ENCODE measurements at places on chromosomes 2 and 18.

GRCh38 chr18:76821875-76822505 is 367 bp upstream of the ZNF236 start:
- DNase-seq, result peak; percentile 94

- no peak for DNase-seq
Measured at GRCh38 chr2:133266926-133267590, 301.2 kb downstream of the NCKAP5 start.

DNA sequence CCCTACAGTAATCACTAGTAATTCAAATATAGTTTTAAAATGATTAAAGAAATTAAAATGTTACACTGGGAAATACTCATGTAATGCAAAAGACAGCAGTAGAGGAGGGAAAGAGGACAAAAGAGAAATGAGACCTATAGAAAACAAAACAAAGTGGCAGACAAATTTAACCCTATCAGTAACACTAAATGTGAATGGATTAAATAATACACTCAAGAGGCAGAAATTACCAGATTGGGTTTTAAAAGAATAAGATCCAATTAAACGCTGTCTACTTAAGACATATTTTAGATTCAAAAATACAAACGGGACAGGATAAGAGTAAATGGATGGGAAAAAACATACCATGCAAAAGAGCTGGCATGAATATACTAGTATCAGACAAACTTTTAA is 17.0 kb downstream of the TLK1 start:
- no peak for DNase-seq

GRCh38 chr18:51405683-51406477 is 208.4 kb upstream of the MEX3C start:
- no peak for DNase-seq

GRCh38 chr2:8576525-8577167 is 105.2 kb upstream of the ID2 start:
- peak; percentile 85 for DNase-seq

DNA sequence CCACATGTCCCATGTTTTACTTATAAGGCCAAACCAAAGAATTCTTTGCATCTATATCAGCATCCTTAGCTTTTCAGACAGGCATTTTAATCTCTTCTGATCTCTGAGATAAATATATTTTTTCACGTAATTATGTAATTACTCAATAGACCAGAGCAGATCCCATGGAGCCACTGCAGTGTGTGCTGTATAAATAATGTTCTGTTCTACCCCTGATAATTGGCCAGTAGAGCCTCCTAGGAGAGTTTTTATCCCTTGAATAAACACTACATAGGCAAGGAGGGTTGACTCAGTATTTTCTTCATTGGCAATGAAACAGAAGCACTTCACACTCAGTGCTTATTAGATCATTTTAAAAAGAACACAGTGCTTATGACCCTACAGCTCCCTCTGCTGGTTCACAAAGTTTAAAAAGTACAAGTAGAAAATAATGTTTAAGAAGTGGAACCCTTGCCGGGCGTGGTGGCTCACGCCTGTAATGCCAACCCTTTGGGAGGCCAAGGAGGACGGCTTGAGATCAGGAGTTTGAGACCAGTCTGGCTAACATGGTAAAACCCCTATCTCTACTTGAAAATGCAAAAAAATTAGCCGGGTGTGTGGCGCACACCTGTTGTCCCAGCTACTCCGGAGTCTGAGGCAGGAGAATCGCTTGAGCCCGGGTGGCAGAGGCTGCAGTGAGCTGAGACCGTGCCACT is 91.9 kb downstream of the PPP1R1C start:
- DNase-seq, result no peak

DNA sequence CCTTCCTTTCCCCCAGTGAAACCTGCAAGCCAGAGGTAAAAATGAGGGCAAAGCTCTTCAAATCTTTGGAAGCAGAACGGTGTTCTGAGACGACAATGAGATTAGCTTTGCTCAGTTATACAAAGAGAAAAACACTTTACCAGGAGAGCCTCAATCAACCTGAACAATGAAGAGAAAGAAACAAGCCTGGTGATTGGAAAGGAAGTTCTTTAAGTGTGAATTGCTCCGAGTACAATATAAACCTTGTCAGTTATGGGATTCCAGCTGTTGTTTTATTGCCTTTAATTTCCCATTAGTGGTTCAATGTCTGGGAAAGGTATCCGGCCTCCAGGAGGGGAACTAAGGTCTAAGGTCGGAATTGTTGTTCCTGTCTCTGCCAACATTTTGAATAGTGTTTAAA is 901.6 kb downstream of the EPHA4 start:
- DNase-seq, result no peak

GRCh38 chr2:99404797-99405669 is 67.8 kb downstream of the EIF5B start:
- DNase-seq, result no peak

- DNase-seq, result no peak
Measured at GRCh38 chr18:42683094-42683493, 432.4 kb downstream of the RIT2 start.

- no peak for DNase-seq
Measured at GRCh38 chr2:12265646-12266045, 451.1 kb upstream of the TRIB2 start.

DNA sequence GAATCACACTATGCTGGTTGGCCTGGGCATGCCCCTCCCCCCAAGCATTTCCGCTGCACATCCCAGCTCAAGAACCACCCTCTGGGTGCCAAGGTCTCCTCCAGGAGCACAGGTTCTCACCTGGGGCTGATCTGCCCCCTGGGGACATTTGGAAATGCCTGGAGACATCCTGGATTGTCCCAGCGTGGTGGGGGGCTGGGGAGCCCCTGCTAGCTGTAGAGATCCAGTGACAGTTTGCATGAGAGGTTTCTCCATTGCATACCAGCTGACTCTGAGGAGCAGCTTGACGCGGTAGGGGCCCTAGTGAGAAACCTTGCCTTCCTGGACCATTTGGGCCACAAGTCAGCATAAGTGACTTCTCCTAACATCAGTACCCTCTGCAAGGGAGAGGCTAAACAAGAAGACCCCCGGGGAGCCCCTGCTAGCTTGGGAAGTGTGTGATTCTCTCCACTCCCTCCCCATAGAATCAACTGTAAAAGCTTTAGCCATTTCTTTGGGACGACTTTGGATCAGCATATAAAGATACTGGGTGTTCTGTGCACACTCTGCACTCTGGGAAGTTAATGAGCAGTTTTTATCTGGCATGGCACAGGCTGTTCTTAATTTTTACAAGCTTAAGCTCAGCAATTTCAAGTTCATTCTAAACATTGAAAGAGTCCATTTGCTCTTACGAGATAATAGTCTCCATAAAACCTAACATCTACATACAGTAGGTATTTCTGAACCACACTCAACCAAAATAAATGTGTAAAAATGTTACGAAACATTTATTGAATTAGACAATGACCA is 94.1 kb downstream of the GBX2 start:
- DNase-seq, result no peak

DNA sequence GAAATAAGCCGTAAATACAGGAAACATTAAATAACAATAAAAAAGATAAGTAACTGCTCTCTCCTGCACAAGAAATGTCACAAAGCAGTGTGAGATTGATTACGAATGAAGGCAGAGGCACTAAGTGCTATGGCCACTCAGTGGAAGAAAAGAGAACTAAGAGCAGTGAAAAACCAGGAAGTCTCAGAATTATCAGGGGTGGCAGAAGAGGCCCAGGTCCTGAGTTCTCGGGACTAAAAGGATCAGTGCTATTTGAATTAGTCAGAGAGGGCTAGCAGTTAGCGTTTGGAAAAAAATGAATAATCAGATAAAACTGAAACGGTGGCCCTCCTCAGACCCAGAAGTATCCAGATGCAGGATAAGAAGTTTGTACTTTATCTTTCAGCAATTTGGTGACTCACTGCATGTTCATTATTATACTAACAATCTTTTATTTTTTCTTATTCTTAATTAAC is 367.1 kb downstream of the ZEB2 start:
- DNase-seq, result no peak

- no peak for DNase-seq
Measured at GRCh38 chr18:33128581-33128980, 311.9 kb downstream of the CCDC178 start.

DNA sequence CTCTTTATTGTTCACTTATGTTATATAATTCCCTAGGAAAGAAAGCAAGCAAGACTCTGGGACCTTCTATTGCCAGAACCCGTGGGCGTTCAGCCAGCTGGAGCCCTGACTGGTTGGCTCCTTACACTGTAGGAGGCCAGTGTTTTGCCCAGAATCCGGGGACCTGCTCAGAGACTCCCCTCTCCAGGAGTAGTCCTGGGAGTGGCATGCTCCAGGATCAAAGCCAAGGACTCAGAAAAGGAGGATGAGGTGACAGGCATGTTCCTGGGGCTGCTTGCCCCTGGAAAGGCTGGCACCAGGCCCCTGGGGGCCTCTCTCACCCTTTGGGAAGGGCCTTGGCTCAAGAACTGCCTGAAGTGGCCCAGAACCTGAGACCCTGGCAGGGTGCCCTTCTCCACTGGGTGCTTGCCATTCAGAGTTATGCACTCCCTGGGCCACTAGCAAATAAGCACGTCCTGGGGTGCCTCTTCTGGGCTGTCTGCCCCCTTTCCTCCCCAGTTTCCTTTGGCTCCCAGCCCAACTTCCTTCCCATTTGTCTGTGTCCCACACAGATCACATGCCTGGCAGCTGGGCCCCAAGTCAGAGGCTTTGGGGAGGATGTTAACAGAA is 19.6 kb upstream of the KIF3C start:
- DNase-seq, result peak; percentile 74

DNA sequence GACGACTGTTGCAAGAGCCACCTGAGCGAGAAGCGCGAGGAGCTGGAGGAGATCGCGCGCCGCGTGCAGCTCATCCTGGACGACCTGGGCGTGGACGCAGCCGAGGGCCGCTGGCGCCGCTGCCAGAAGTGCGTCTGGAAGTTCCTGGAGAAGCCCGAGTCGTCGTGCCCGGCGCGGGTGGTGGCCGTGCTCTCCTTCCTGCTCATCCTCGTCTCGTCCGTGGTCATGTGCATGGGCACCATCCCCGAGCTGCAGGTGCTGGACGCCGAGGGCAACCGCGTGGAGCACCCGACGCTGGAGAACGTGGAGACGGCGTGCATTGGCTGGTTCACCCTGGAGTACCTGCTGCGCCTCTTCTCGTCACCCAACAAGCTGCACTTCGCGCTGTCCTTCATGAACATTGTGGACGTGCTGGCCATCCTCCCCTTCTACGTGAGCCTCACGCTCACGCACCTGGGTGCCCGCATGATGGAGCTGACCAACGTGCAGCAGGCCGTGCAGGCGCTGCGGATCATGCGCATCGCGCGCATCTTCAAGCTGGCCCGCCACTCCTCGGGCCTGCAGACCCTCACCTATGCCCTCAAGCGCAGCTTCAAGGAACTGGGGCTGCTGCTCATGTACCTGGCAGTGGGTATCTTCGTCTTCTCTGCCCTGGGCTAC is 1.2 kb downstream of the KCNF1 start:
- peak; percentile 67 for DNase-seq

Measured in spleen (tissue), 13 donors.